Fibroblast of skin of right quadriceps (primary cell): ENCODE measurements at places on chromosomes 4 and X.

GRCh38 chr4:116358633-116359222 lies 726.6 kb downstream of the TRAM1L1 start:
- DNase-seq = peak; percentile 66

DNA sequence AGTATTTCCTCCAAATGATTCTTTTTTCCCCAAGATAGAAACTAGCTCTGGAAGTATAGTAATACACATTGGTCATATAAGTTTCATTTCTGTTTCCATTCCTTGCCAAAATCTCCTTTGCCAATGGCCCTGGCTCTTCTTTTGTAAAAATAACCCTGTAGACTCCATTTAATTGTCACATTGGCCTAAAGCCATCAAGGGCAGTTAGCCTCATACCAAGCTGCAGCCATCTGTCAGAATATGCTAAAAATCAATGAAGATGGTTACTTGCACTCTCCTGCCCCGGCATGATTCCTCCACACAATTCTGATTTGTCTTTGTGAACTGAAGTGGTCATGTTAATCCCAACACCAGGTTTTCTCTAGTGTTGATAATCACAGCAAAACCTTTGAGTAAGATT lies 380.5 kb downstream of the SH2D1A start:
- no peak for DNase-seq

- no peak for DNase-seq
Measured at GRCh38 chr4:24853142-24853541, 57.8 kb downstream of the SOD3 start.

DNA sequence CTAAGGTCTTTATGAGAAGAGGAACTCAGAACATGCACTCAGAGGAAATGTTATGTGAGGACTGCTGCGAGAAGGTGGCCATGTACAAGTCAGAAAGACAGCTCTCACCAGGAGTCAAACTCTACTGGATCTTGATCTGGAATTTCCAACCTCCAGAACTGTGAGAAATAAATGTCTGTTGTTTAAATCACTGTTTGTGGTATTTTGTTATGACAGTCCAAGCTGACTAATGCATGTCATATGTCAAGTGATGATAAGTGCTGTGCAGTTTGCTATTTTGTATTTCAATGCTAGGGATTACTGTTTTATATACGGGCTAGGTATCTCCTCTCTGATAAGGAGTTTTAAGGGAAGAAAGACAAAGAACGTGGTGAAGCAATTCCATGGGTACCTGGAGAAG lies 162.3 kb downstream of the CPEB2 start:
- DNase-seq = peak; percentile 34

DNA sequence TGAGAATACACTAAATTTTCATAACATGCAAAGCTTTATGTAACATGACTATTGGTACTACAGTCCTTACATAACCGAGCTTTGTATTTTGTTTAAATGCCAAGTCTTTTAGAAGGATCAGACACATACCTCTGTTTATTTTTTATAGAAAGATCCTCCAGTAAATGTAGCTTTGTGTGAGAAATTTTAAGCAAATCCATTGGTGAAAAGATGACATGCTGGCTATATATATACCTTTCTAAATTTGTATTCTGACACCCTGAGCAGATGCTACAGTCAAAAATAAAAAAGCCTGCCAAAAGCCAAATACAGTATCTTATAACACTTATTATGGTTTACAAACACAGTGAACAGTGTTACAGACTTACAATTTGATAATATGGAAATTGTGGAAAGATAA lies at the start of gene YIPF7:
Gene YIPF7 (minus strand): TSS at position 201 of the 400 bp plus-strand sequence. CDS start 1,525 bp downstream, outside the sequence.
- DNase-seq = no peak

- DNase-seq = no peak
Measured at GRCh38 chrX:107978071-107978470, 4.1 kb downstream of the TEX13B start.

DNA sequence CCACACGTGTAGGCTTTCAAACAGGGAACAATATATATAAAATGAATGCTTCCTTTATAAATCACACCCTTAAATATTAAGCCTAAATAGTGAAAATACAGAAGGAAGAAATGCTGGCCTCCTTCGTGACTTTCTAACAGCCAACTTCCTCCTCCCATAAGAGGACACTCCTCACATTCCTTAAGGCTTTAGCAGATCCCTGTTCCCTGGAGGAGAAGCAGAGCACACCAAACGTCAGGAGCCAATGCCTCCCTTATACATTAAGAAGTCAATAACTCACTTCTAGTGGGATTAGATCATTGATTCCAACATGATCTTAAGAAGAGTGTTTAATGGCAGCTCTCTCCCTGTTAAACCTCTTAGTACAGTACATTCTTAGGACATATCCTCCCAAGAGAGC lies 108.4 kb upstream of the FAM241A start:
- DNase-seq = peak; percentile 4

DNA sequence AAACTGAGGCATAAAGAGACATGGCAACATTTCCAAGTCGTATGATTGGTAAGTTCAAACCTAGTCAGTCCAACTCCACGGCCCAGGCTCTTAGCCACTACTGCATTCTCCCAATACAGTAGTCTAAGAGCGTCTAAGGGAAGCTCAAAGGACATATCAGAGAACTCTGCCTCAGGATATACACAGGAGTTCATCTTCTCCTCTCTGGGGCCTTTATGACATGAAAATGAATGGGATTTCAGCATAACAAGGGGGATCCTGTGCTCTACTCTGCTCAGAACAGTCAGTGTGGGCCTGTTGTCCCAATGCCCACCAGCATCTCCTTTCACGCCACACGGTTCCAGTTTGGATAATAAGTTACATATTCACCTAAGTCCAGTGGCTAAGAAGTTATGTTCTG lies 4.2 kb downstream of the GASK1B start:
- DNase-seq = no peak

DNA sequence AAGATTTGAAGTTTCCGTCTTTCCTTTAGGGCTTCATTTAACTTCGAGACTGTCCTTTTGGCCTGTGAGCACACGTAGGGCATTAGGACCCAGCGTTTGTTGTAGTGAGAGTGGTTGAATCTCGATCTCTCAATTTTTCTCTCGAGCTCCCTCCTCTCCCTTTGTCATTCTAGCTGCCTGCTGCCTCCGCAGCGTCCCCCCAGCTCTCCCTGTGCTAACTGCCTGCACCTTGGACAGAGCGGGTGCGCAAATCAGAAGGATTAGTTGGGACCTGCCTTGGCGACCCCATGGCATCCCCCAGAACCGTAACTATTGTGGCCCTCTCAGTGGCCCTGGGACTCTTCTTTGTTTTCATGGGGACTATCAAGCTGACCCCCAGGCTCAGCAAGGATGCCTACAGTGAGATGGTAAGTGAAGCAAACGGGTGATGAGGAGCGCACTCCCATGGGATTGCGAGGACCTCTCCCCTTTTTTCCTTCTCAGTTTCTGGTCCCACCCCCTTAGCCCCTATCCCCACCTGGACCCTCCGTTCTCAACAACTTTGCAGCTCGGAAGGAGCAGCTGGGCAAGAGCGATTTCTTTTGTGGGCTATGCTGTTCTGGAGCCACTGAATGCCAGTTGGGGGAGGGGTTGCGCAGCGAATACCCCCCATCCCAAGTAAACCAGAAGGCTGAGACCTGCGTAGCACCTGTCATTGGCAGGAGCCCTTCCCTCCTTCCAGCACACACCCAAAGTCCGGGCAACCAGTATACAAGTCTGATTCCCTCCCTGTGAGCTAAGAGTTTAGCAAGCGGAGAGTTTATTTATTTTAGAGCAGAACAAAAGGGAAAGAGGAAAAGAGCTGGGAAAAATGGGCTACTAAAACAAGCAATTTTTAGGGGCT lies at the start of gene TMEM35A:
Gene TMEM35A (plus strand): TSS at position 164 of the 883 bp plus-strand sequence. CDS start 124 bp downstream, at position 288.
- DNase-seq = peak; percentile 25

DNA sequence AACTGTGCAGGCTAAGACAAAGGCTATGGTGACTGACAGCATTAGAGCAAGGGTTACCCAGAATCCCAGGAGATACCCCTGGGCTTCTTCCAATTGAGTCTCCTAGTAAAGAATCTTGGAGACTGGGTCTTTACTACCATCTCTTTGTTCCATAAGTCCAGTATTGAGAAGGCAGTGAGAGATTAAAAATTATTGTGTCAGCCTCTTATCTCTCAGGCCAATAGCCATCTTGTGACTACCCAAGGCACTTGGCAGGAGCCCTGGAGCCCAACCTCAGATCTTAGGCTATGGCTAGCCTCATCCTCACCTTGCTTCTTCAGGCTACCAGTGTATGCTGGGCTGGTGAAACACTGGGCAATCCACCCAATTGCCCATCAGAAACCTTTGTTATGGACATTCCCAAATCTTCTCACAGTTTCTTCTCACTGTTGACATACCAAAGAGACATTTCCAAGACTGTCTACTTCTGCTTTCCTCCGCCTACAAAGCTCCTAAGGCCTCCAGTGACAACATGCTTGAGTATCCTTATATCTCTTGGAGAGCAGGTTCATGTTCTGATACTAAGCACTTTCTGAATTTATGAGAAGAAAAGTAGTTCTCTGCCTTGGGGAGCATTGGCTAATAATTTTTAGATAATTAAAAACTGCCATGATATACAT lies 76.3 kb upstream of the STIM2 start:
- no peak for DNase-seq

GRCh38 chr4:30094887-30095286 lies 625.3 kb upstream of the PCDH7 start:
- no peak for DNase-seq

DNA sequence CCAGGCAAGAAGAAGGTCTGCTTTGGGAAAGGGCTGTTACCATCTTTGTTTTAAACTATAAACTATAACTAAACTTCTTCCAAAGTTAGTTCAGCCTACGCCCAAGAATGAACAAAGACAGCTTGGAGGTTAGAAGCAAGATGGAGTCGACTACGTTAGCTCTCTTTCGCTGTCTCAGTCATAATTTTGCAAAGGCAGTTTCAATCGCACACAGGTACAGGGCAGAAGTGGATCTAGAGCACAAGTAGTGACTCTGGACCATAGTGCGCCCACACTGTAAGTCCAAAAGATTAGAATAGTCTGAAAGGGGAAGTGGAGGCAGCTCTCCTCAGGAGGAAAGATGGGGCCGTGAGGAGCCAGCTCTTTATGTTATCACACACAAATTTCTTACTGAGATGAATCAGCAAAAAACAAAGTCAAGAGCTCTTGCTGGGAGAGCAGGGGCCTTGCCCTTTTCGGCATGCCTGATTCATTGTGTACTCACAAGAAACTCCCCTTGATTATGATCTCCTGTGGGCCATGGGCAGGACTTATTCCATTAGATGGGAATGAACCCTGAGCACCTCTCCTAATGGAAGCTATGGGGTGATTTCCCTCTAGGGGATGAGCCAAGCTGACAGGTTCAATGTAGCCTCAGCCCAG lies 58.6 kb downstream of the FUNDC1 start:
- DNase-seq = no peak

DNA sequence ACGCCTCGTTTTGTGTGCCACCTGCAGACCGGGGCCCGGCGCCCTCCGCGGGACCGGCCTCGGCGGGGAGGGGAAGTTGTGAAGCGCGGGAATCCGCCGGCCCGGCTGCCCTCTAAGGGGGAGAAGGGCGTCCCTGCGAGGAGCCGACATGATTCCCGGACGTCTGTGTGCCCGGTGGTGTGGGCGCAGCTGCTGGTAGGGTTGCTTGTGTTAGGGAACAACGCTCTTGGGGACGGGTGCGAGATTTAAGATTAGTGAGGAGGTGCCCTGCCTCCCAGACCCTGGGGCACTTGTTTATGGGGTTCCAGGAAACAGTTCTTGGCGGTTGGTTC lies 627 bp downstream of the CDKN2AIP start:
- no peak for DNase-seq

DNA sequence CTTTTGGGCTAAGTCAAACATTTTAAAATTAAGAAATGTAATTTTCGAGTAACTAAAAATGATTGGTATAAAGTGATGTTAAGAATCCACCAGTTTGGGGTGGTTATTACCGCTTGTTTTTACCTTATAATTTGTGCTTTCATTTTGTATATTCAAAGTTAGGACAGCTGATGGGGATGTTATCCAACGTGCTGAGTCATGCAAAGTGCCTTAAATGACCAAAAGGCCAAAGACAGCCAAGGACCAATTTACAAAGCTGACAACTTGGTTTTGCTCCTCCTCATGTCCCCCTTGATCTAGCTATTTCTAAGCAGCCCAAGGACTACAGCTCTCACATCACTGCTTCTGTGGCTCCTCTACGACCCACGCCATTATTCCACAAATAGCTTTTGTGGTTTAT lies 181.4 kb upstream of the PCDH7 start:
- no peak for DNase-seq

DNA sequence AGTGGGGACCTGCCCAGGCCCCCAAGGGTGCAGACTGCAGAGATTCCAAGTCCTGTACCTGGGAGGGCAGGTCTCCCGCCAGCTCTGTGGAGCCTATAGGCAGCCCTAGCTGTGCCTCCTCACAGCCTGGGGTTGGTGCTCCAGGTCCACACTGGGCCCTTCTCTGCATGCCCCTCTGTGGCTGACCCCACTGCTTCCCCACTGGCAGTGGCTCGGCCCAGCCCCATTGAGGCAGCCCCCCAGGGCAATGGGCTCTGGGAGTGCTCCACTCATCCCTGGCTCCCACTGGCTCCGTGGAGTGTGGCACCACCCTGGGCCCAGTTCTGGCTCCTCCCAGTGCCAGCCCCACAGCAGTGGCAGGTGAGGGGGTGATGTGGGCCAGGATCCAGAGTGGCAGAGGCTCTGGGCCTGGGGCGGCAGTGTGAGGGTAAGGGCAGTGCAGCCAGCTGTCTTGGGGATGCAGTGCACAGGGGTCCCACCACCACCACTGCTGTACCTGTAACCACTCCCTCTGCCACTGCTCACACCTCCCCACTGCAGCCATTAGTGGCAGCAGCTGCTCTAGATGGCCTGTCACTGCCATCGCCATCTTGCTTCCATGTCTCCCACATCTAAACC lies 312.2 kb downstream of the GPM6A start:
- no peak for DNase-seq

DNA sequence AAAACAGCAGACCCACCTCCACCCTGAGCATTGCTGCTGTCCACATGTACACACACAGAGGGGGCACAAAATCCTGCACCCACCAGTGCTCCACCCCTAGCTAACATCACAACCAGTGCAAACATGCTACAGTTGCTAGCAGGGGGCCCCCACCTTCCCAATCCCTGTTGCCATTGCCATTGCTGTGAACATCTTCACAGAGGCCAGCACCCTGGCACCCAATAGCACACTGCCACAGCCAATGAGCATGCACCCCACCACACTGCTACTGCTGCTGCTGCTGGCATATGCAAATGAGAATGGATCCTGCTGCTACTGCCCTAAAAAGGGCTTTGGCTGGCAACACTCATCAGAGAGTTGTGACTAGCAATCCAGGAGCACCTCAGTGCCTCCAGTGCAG lies 1061.9 kb downstream of the ARAP2 start:
- no peak for DNase-seq

DNA sequence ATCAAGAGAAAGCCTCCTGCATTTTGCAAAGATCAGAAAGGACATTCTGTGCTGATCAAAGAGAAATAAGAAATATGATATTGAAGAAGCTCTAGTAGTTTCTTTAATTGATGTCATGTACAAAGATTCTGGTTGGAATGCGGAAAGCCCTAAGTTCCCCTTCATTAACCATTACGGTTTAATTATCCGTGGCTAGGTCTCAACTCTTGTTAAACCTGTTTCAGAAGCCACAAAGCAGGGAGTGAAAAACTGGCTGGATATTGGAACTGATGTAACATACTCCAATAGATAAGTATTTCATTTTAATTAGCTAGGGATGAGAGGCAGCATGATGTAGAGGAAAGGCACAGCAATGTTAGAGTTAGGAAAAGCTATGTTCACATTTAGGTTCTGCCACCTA lies 55.7 kb downstream of the SPANXN3 start:
- no peak for DNase-seq

- DNase-seq = no peak
Measured at GRCh38 chr4:171834640-171835039, 21.4 kb downstream of the GALNTL6 start.

- DNase-seq = no peak
Measured at GRCh38 chr4:182538031-182538430, 294.8 kb downstream of the TENM3 start.
